ENCODE measurements at places on chromosomes 5 and 9. TPM values are rescaled to one million over a fixed set of nuclear protein-coding genes. Genes with fewer than 3 reads are reported as not detected.

Gene PPP3R2
- total RNA-seq, result 0.41 TPM

Gene CATSPER3
- total RNA-seq, result 0.82 TPM

Gene PCDHA3
- total RNA-seq, result 16.3 TPM

Gene WNT8A
- total RNA-seq, result 0.82 TPM

Gene CBY3
- total RNA-seq, result not detected

Gene C5orf15
- 64.4 TPM for total RNA-seq

Gene PCDHGA10
- total RNA-seq, result 9.8 TPM

Gene RASGRF2
- 12.2 TPM for total RNA-seq

DNA sequence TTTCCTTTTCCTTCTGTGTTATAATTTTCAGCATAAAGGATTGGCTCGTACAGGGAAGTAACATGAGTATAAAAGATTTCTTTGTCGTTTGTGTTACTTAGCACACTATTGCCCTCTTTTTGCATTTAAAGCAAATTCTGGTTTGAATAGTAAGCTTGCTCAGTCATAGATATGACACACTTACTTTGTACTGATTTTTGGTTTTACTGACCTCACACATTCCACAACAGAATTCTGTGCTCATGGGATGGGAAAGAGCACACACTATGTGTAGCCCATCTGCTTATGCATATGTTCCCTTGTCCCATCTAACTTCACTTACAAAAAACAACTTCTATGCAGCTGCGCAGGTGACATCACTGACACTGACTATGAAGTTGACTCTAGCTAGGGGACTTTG lies 111.9 kb upstream of the MTAP start:
- DNase-seq, result no peak

GRCh38 chr5:158856291-158856690 lies 243.4 kb downstream of the EBF1 start:
- no peak for DNase-seq

DNA sequence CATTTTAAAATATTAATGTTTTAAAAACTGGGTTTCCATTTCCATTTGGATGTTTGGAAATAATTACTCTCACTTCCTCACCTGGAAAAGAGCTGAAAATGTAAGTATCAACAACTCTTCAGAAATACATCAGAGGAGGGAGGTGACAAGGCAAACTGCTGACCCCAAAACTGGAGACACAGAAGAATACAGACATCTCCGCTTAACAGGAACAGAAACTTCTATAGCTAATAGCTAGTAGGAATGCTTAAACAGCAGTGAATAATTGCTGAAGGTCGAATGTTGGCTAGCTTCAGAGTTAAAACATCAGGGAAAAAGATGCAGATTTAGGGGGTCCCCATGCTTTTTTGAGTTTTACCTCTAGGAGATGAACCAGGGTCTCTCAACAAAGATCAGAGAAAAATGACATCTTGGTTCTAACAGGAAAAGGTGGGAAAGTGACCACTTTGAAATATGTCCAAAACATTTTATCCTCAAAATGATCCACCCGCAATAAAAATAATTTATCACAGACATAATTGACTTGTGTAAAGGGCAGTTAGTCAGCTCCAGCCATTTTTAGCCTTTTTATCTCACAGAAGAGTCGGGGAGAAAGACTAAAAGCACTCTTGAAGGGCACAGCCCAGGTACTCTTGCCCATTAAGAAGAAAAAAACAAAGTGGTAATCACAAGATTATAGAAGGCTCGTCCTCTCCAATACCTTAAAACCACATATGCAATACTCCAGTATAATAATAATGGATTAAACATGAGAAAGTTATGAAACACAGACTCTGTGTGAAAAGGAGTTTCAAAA lies 1474.9 kb downstream of the EFNA5 start:
- no peak for DNase-seq

- DNase-seq, result no peak
These were observed 673.2 kb downstream of the CDH18 start for GRCh38 chr5:19314840-19315239.

DNA sequence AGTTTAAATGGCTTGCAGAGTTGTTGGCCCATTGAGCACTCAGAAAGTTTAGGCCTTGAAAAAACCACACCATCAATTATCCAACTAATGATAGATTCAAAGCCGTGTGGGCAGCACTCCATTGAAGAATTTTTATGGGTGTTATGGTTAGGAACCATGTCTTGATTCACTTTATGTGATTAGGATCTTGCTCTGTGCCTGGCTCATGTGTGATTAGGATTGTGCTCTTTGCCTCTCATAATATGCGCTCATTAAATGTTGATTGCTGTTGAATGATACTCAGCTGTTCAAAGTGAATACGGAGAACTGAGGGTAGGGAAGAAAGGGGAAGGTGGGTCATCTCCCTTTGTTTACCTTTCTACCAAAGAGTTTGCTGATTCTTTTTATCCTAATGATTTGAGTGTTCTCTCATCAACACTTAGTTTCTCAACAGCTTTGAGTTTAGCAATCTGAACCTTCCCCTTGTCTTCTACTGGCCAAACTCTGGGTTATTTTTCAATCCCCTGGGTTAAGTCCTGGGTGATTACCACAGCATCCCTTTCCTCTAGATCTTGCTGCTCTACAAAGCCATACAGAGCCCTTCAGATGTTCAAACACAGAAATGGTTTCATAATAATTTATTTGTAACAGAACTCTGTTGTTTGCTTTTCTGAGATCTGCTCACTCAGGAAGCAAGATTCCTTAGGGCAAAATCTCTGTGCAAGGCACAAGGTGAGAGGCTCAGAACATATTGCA lies 668.8 kb upstream of the RGMB start:
- no peak for DNase-seq

DNA sequence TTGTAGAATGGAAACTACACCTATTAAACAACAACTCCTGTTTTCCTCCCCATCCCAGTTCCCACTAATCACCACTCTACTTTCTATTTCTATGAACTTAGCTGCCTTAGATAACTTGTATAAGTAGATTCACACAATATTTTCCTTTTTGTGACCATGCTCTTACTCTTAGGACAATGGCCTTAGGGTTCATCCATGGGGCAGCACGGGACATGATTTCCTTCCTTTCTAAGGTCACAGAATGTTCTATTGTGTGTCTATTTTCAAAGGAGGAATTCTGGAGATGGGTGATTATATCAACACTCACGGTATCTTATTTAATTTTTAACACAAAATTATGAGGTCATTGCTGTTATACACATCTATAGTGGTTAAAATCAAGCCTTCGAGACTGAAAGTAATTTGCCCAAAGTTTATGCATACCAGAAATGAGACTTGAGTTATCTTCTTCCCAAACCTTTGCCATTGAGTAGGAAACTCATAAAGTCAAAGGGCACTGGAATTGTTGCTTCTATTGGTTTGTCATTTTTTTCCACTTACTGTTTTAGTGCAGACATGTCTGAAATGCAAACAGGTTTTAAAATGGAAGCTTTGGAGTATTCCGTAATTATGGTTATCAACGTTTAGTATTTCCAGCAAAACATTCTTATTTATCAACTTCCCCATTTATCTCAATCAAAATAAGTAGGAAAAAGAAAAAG lies 23.6 kb downstream of the CTSL start:
- no peak for DNase-seq

GRCh38 chr5:93911609-93912008 lies 170.2 kb upstream of the POU5F2 start:
- DNase-seq, result no peak

- no peak for DNase-seq
These were observed 19.3 kb downstream of the NFIB start for GRCh38 chr9:14294659-14295058.

GRCh38 chr9:35254237-35254636 lies 92.4 kb downstream of the UNC13B start:
- DNase-seq, result no peak

DNA sequence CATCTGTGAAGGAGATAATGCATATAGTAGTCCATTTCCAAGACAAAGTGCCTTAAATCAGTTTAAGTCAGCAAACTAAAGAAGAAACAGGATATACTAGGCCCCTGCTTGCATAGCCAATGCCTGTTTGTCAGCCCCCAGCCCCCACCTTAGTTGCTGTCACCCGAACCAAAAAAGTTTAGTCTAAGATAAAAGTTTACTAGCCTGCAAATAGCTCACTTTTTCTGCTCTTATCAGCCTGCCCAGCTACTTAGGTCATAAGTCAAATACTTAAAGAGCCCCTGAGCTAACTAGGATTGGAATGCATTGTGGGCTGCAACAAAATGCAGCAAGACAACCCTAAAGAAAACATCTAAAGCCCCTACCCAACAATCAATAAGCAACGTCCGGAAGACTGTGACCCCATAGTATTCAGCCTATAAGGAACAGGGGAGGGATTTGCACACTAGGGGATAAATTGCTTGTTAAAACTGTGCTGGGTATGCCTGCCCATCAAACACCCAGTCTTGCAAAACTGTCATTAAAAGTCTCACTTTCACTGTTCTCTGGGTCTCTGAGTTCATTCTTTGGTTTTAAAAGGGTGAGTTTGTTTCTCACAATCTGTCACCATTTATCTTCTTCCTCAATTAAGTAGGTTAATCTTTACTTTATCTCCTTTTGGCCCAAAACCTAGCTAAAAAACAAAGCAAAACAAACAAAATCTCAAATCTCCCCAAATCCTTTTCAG lies 92.4 kb upstream of the CEP78 start:
- DNase-seq, result no peak

- no peak for DNase-seq
These were observed 13.6 kb downstream of the ARHGAP26 start for GRCh38 chr5:142783601-142784341.

DNA sequence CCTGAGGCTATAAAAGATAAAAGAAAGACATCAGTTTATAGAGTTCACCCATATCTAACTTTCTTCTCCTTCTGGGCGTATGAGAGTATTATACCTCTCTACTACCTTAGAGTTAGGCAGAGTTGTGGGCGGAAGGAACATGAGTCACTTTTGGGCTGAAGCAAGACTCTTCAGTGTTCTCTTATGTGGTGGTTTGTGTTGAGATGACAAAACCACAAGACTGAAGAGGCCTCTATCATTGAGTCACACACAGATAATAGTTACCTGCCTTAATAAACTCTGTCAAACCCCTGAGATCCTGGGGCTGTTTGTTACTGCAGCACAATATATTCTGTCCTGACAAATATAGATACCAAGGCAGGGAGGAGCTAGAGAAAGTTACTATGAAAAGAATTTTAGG lies 184.2 kb downstream of the EFNA5 start:
- DNase-seq, result no peak

DNA sequence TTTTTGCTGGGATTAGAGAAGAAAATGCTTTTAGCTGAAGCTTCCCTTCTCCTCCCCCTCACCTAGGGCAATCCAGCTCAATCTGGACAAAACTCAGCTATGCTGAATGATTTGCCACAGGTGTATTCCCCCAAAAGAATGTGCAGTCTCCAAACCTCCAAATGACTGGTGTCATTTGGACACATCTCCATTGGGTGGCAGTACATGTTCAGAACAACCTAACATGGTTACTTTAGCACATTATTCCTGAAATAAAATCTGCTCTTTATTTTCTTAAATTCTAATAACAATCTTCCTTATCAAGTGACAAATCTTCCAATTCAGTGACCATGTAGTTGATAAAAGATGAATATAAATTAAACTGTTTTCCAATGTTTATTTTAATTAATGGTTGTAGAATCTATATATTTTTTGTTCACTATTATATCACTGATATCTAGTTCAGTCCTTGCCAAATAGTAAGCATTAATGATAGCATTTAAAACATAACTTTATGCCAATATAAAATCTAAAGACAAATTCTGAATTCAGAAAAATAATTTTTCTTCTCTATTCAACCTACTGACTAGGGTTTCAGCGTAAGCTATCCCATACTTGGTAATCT lies 61.3 kb upstream of the MOCS2 start:
- DNase-seq, result peak; percentile 7

DNA sequence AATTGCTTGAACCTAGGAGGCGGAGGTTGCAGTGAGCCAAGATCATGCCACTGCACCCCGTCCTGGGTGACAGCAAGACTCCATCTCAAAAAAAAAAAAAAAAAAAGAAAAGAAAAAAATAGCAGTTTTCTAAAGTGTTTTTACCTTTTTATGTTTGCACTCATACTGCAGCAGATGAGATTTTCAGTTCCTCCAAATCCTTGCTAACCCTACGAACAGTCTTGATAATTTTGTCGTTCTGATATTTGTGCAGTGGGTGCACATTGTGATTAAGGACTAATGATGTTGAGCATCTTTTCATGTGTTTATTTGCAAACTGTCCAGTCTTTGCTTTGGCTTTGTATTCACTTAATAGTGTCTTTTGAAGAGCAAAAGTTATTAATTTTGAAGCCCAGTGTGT lies 42.9 kb downstream of the ZCCHC7 start:
- DNase-seq, result no peak

DNA sequence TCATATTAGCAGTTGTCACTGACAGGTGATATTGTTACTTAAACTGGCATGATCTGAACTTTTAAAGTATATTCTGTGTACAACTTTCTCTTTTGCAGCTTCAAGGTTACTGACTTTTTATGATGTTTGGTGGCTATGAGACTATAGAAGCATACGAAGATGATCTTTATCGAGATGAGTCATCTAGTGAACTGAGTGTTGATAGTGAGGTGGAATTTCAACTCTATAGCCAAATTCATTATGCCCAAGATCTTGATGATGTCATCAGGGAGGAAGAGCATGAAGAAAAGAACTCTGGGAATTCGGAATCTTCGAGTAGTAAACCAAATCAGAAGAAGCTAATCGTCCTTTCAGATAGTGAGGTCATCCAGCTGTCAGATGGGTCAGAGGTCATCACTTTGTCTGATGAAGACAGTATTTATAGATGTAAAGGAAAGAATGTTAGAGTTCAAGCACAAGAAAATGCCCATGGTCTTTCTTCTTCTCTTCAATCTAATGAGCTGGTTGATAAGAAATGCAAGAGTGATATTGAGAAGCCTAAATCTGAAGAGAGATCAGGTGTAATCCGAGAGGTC lies 5.9 kb downstream of the ZCCHC7 start:
- no peak for DNase-seq
